ENCODE measurements at places on chromosomes 12 and 14.

DNA sequence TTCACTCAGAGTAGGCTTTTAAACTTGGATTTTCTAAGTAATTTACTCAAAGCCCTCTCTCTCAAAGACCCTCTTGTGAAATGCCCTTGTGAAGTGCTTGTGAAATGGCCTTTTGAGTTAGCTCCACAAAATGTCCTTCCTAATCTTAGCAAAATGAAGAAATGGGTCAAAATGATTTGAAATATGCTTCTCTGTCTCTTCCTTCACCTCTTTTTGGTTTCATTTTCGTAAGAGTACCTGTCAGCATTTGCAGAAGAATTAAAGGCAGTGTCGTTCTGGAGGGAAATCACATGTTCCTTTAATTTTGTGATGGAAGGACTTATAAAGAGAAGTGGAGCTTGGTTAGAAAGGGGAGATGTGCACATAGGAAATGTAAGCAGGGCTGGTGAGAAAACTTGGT, 93.7 kb downstream of the HMGA2 start:
- DNase-seq, result no peak

GRCh38 chr14:102868956-102869547, 53.4 kb upstream of the AMN start:
- DNase-seq, result no peak

- DNase-seq, result peak; percentile 70
These were observed 699 bp downstream of the KTN1 start for GRCh38 chr14:55580470-55581341.

GRCh38 chr14:97411938-97412612, 614.9 kb downstream of the VRK1 start:
- no peak for DNase-seq

DNA sequence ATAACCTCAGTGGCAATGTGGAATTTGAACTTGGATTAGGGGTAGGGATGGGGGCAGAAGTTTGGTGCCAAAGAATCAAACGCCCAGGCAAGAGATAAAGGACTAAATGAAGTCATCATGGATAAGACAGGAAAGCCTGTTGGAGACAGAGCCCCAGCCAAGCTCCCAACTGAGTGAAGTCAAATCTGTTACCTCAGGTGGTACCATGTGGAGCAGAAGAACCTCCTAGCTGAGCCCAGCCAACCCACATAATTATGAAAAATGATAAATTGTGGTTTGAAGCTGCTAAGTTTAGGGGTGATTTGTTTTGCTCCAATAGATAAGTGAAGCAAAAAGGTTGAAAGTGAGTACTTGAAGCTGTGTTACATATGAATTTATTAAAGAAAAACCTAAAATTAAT, 66.1 kb downstream of the SMOC1 start:
- no peak for DNase-seq

DNA sequence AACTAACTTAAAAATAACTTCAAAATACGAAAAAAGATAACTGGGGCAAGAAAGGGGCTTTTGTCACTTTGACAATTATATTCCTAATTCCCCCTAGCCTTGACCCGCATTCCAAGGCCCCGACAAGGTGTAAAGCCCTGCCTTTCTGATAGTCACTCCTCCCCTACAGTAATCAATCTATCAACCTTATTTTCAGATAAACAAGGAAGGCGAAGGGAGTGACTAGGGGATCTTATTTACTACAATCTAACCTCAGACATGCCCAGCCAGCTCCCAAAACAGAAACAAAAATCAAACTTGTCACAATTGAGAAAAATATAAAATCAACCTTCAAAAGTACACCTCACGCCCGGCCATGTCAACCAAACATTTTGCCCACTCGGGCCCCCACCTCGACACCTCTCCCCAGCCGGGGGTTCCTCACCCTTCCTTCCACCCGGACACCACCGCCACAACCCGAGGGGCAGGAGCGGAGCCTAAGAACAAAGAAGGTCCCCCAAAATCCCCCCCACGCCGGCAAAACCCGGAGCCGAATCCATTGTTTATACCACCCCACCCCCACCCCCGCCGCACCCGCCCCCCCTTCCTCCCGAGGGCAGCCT, 562 bp downstream of the ZFYVE1 start:
- DNase-seq, result no peak

- DNase-seq, result no peak
These were observed 6.7 kb downstream of the DLST start for GRCh38 chr14:74888164-74889158.

GRCh38 chr12:63961048-63961447, 116.5 kb downstream of the SRGAP1 start:
- no peak for DNase-seq

DNA sequence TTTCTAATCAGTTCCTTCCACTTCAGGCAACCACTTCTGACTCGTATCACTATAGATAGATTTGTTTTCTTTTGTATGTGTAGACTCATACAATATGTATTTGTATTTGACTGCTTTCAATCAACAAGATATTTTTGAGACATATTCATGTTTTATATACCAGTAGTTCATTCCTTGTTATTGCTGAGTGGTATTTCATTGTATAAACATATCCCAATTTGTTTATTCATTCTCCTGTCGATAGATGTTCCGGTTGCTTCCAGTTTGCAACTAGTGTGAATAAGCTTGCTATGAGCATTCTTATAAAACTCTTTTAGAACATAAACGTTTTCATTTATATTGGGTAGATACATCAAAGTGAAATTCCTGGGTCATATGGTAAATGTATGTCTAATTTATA, 119.2 kb downstream of the FIGNL2 start:
- DNase-seq, result no peak

DNA sequence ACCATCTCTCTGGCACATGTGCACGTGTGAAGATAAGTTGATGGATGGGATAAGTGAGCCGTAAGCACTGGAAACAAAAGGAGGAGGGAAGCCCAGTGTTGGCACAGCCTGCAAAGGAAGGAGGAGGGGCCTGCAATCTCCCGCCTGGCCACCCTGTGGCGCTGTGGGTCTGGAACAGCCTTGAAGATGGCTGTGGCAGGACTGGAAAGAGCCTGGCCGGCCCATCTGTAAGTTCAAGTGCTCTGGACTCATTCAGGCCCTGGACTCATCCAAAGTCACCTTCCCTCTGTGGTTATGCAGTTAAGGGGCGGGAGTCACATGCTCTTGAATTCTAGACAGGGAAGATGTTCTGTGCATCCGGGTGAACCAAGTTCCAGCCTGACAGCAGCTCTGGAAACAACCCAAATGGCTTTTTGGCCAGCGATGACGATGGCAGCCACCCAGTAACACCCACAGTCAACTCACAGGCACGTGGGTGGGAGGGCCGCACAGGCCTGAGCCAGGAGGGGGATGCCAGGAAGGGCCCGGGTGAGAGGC, 50.4 kb downstream of the CHGA start:
- DNase-seq, result peak; percentile 66

GRCh38 chr14:92783813-92784431, 10.2 kb upstream of the GOLGA5 start:
- DNase-seq, result no peak

DNA sequence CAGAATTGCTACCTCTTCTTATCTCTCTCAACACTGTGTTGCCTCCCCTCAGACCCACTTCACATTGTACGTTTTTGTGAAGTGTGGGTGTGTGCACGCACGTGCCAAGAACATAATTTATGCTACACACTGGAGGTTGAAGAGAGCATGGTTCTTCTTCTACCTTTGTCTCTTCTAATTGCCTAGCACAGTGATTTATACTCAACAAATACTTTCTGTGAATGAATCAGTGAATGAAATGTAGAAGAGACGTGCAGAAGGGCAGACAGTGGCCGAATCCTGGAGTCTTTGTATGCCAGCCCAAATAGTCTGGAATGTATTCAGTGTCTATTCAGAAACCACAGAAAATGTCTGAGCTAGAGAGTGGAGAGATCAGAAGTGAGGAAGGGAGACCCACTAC, 4.6 kb upstream of the SAMD4A start:
- DNase-seq, result no peak

DNA sequence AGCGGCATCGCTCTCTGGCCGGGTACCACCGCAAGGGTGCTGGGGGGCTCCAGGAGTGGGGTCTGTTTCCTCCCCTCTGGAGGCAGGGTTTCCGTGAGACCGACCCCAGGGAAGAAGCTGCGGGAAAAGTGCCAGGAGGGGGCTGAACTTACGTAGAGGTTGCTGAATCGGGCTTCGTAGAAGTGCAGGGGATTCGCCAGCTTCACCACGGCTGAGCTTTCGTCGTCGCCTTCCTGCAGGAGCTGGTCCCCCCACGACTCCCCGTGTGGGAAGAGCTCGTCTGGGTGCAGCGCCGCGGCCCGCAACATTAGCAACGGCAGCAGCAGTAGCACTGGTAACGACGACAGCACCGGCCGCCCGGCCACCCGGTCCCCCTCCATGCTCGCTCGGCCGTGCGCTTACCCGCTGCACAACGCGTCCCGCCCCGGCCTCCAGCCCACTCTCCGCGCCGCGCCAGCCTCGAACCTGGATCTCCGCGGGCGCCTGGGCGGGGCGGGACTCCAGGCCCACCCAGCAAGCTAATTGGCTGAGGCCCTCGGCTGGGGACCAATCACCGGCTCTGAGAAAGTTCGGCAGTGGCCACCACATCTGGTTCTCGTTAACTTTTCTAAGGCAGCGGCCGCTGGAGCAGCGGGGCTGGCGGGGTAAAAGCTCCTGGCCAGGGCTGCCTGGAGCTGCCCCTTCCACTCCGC, at the start of gene NID2:
Gene NID2, minus strand, starts transcription at position 445 of the 692 bp plus-strand sequence. Its CDS starts 65 bp downstream, at position 380.
- DNase-seq, result peak; percentile 63

GRCh38 chr12:119153477-119154434, 25.0 kb upstream of the HSPB8 start:
- peak; percentile 10 for DNase-seq

GRCh38 chr14:56271970-56272369, 153.8 kb downstream of the PELI2 start:
- DNase-seq, result no peak

DNA sequence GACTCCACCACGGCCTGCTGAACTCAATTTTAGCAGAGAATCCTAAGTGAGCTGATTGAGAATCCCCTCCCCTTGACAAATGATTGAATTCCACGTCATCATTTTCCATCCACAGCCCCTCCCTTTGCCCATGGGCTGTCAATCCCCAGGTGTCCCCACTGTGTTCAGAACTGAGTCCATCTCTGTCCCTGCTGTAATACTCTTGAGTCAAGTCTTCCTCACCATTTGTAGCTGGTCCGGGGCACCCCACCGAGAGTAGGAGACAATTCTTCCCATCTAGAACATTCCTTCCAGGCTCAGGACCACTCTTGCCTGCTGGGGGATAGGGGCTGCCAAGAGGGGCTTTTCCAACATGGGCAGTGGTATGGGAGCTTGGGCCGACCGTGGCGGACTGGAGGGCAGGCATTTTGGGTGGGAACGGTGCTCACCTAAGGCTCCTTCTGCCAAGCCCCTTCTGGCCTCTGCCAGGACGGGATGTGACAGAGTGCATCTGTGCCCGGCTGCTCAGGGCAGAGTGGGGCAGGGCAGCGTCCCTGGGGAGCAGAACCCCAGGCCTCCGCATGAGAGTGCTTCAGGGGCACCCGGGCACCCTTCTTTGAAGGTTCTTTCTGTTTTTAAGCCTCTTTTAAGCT, 218.1 kb upstream of the RTL1 start:
- peak; percentile 7 for DNase-seq

- DNase-seq, result no peak
These were observed 8.9 kb upstream of the MSRB3 start for GRCh38 chr12:65269603-65270002.

- no peak for DNase-seq
These were observed 9.3 kb downstream of the EVL start for GRCh38 chr14:100074431-100075100.

- peak; percentile 30 for DNase-seq
These were observed 7.7 kb downstream of the DAZAP2 start for GRCh38 chr12:51246254-51246853.

Data from stimulated activated naive CD8-positive, alpha-beta T cell treated with anti-CD3 and anti-CD28 coated beads, Interleukin-15, Interleukin-2, amounts not matched to agents 100 U/mL and 50 U/mL, for 24 hours (primary cell).